ENCODE measurements at places on chromosomes 7 and 10. TPM values are rescaled to one million over a fixed set of nuclear protein-coding genes. Genes with fewer than 3 reads are reported as not detected.

The NPY gene
- total RNA-seq: not detected

The NXPH1 gene
- total RNA-seq: not detected

The FAM237B gene
- total RNA-seq: not detected

The GNAI1 gene
- total RNA-seq: 40.2 TPM

The PPP1R9A gene
- total RNA-seq: 0.42 TPM

The COL1A2 gene
- total RNA-seq: 17.6 TPM

The TRPV6 gene
- total RNA-seq: not detected

The MPLKIP gene
- total RNA-seq: 84.1 TPM

The RAPGEF5 gene
- 3.3 TPM for total RNA-seq

The TMEM60 gene
- total RNA-seq: 8.5 TPM

The VWC2 gene
- total RNA-seq: not detected

The TUBGCP2 gene
- 45.8 TPM for total RNA-seq

The GDF2 gene
- not detected for total RNA-seq

The PRKAR2B gene
- 0.07 TPM for total RNA-seq

The BLNK gene
- 14.8 TPM for total RNA-seq

The SPAM1 gene
- not detected for total RNA-seq

The ANXA11 gene
- 99.6 TPM for total RNA-seq

The CYP3A4 gene
- 0.14 TPM for total RNA-seq

The POLR3A gene
- 14.0 TPM for total RNA-seq

The GPC2 gene
- 2.5 TPM for total RNA-seq

The DEPP1 gene
- total RNA-seq: 2.6 TPM

The HOXA3 gene
- not detected for total RNA-seq

The FBXO24 gene
- 0.21 TPM for total RNA-seq

The SPDYE2B gene
- total RNA-seq: not detected

The BHLHA15 gene
- total RNA-seq: 0.78 TPM

The OPALIN gene
- total RNA-seq: not detected

The TMEM229A gene
- total RNA-seq: not detected
